ENCODE measurements at places on chromosomes 7 and 10.

GRCh38 chr10:2925631-2926030 lies 141.7 kb upstream of the PFKP start:
- DNase-seq = no peak

GRCh38 chr7:139687211-139687954 lies 90.4 kb downstream of the HIPK2 start:
- no peak for DNase-seq

DNA sequence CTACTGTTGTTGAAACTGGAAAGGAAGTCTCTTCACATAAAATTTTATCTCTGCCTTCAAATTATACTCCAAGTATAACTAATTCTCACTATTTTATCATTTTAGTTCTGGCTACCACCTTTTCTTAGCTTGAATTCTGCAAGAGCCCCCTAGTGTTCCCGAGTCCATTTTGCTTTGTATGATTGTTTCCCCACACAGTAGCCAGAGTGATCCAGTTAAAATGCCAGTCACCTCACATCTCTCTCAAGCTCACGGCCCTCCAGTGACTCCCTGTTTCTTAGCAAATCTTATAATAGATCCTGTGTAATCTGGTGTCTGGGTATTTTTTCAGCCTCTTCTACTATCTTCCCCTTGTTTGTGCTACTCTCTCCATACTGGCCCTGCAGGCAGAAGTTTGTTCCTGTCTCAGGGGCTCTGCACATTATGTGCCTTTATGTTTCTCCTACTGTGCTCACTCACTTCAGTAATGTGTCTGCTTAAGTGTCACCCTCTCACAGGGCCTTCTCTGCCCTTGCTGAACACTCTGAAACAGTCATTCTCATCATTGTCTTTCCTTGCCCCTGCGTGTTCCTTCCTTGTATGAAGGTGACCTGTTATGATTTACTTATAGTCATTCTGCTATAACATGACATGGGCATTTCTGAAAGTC lies 8.9 kb downstream of the WAC start:
- DNase-seq = no peak

DNA sequence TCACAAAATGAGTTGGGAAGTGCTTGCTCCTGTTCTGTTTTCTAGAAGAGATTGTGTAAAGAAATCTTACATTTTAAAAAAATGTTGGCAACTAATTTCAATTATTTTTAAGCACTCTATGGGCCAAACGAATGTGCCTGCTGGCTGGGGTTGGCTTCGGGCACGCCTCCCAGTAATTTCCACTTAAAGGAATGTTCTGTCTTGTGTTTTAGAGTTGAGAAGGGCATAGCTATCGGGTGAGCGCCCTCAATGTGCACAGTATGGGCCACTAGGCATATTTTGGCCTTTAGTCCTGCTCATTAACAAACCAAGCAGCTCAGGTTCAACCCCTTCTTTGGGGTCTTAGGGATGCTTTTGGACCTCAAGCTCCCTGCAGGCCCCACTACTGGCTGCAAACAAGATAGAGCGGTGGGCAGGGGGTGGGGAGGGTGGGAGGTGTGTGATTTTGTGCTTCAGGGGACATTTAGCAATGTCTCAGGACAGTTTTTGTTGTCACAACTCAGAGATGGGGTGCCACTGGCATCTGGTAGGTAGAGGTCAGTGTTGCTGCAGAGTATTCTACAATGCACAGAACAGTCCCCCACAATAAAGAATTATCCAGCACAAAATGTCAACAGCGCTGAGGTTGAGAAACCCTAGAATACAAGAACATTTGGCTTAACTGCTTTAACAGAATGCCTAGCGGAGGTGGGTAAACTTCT lies 40.7 kb downstream of the TACC2 start:
- no peak for DNase-seq

DNA sequence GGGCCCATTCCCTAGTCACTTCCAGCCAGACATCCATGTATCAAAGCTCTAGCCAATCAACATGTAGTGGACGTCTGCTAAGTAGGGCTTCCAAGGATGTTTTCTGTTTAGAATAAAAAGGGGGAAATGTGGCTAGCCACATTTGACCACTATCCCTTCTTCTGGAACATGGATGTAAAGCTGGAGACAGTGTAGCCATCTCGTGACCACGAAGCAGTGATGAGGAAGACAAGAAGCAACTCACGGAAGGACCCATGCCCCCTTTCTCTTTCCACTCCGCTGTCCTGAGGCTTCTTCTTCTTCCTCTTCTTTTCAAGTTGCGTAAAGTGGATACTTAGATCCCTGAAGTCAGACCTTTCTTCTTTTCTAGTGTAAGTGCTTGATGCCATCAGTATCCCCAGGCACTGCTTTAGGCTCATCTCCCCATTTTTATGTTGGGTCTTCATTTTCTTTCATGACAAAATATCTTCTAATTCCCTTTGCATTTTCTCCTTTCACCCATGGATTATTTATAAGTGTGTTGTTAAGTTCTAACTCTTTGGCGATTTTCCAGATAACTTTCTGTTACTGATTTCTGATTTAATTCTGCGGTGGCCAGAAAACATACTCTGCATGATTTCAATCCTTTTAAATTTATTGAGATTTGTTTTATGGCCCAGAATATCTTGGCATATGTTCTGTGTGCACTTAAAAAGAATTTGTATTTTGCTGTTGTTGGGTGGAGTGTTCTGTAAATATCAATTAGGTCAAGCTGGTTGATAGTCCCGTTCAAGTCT lies 594.5 kb downstream of the SDK1 start:
- no peak for DNase-seq

DNA sequence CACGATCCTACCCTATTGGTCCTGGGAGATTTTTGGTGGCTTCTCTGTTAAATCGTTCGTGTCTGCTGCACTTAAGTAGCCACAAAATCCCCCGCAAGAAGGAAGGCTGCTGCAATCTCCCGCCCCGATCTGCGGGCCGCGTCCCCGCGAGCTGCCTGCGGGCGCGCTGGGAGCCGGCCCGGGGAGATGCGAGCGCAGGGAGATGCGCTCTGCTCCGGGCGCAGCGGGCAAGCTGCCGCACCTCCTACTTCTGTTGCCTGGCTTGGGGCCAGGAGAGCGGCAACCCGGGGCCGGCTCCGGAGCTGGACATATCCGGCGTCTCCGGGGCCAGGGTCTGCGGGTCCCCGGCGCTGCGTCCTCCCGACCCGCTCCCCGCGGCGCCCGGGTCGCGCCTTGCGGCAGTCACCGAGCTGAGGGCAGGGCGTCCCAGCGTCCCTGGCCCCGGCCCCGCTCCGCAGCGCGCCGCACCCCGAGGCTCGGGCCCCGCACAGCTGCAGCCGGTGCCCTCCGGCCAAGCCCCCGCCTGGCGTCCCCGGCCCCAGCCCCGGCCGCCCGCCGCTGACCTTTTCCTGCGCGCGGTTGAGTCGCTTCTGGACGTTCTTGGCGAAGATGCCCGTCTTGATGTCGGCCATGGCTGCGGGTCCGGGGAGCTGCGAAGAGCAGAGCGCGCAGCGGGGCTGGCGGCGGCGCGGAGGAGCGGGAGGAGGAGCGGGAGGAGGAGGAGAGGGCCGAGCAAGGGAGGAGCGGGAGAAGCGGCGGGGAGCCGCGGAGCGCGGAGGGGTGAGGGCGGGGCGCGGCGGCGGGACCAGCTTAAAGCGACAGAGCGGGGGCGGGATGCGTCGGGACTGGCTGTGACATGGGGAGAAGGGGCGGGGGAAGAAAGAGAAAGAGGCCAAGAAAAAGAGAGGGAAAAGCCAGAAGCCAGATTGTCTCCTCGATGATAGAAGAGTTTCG lies at the start of gene AMPH:
Gene AMPH (minus strand): TSS at position 654 of the 954 bp plus-strand sequence. CDS start 22 bp downstream, at position 632.
- no peak for DNase-seq

- no peak for DNase-seq
These were observed 519.1 kb downstream of the NRG3 start for GRCh38 chr10:82394122-82394521.

GRCh38 chr10:29636178-29636577 lies 1.4 kb upstream of the SVIL start:
- peak; percentile 11 for DNase-seq

DNA sequence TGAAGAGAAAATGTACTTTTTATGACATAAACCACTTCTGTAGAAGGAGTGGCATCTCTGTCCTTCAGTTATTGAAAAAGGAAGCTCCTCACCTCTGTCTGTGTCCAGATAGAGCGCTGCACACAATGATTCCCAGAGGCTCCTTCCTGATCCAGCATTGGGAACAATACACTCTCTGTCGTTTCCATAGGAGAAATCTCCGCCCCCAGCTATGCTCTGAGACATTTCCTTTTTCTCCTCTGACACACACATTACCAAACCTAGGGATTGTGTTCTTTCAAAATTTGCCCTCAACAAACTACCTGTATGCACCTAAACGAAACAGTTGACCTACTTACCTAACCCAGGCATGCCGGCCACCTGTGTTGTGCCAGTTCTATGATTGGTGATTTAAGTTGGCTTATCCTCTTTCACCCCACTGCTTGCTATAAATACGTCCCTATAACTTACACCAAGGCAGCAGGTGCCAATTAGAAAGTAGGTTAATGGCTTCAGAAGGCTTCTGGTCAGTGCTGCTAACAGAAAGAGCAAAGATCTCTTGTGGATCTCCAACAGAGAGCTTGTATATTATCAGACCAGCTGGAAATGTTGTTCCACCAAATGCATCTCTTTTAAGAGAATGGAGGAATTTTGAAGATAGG lies 140.1 kb upstream of the JCAD start:
- no peak for DNase-seq

- DNase-seq = no peak
These were observed 153.4 kb downstream of the CUX1 start for GRCh38 chr7:101970801-101971200.

GRCh38 chr10:111113238-111113960 lies 36.6 kb downstream of the ADRA2A start:
- DNase-seq = peak; percentile 76

- no peak for DNase-seq
These were observed 148.8 kb upstream of the VWC2 start for GRCh38 chr7:49624611-49625010.

- no peak for DNase-seq
These were observed 52.7 kb upstream of the HERPUD2 start for GRCh38 chr7:35747611-35748010.

GRCh38 chr10:32182476-32182875 lies 126.3 kb upstream of the KIF5B start:
- DNase-seq = no peak

Measured in vagina (tissue), 2 donors.